ENCODE measurements at places on chromosomes 6 and 20. TPM values are rescaled to one million over a fixed set of nuclear protein-coding genes. Genes with fewer than 3 reads are reported as not detected.
A peak's percentile ranks its signal among the peaks of the same experiment; 100 is the strongest.

The NOTCH4 gene
- 1.1 TPM for total RNA-seq

The SLC26A8 gene
- total RNA-seq: not detected

- DNase-seq: no peak
These were observed 5.5 kb upstream of the DAAM2 start for GRCh38 chr6:39786649-39787048.

GRCh38 chr6:13281686-13282085, 46.7 kb downstream of the TBC1D7 start:
- DNase-seq: no peak

DNA sequence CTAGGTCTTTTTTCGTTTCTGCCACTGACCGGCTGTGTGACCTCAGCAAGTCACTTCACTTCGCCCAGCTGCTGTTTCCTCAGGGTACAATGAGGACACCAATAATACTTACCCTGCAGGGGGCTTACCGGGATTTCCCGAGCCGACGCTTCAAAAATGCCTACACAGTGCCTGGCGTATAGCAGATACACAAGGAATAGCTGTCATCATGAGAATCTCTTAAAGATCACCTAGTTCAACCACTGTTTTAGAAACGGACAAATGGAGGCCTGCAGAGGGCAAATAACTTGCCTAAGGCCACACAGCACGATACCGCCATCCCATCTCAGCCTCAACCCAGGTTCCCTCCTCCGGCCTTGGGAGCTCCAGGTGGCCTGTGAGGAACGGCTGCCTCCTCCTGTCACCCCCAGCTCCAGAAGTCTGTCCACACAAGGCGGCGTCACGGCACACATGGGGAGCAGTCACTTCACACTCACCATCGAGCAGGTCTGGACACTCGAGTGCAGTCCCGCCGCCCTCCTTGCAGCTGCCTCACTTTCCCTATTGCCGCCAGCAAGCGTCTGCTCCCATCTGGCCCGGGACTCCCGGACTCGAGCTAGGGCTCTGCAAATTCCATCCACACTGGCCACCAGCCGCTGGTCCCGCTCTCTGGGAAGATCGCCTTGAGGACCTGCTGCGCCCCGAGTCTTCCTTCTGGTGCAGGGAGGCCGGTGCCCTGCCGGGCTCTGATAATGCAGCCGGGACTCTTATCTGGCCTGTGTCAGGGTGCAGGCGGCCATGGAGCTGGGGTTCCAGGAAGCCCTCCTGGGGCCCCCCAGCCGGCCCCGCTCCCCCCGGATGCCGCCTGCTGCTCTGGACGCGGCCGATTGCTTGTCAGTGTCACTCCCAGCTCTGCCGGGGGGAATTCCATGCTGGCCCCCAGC, at the start of gene RIPOR3:
Gene RIPOR3, minus strand, starts transcription at position 893 of the 923 bp plus-strand sequence. Its CDS starts 414 bp downstream, at position 479.
- no peak for DNase-seq

DNA sequence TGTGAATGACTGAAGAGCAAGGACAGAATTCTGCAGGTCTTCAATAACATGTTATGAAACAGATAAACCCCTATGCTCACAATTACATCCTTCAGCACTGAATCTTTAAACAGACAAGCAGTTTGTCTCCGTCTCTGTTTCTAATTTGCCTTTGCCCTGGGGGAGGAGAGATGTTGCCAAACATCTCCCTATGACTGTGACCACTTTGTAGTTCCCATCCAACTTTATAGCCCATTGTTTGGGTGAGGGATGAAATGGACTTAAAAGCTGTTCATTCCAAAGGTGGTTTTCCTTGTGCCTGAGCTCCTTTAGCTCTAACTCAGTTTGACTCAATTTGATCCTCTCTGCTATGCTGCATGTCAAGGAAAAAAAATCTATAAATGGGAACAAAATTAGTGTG, 19.5 kb upstream of the ADTRP start:
- no peak for DNase-seq

DNA sequence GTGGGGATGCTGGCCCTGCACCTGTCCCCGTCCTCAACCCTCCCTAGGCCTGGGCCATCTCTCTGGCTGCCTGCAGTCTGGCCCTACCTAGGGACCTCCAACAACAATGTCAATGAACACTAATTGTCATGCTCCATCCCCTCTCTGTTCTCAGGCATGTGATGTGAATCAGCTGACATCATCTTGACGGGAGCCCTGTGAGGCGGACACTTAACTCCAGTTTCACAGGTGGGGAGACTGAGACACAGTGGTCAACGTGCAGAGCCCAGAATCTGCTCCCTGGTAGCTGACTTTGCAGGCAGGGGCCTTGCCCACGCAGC, 762 bp upstream of the TCEA2 start:
- DNase-seq: no peak

DNA sequence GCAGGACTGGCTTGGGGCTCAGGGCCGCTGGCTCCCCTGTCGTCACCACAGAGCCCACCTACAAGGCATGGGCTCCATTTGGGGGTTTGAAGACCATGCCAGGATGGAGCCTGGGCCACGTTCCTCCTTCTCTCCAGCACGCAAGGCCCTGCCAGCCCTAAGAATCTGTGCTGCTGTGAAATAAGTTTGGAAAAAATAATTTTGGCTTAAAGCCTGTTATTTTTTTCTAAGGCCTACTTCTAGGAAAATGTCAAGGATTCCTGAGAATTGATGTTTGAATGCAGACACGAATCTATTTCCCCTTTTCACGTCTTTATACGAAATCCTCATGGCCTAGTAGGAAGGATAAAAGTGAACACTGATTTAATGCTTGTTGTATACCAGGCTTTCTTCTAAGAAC, 107.5 kb downstream of the LRFN2 start:
- DNase-seq: no peak

DNA sequence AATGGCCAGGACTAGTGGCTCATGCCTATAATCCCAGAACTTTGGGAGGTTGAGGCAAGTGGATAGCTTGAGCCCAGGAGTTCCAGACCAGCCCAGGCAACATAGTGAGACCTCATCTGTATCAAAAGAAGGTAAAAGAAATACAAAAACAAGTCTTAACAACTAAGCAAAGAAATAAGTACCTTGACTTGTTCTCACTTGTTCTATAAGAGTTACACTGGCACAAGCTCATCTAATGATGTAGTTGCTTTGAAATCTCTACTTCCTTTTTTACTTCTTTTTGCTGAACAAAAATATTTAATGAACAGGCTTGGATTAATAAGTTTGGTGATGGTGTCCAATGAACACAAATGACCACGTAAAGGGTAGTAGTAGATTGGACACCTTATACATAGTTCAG, 72.2 kb downstream of the SGK1 start:
- DNase-seq: no peak

DNA sequence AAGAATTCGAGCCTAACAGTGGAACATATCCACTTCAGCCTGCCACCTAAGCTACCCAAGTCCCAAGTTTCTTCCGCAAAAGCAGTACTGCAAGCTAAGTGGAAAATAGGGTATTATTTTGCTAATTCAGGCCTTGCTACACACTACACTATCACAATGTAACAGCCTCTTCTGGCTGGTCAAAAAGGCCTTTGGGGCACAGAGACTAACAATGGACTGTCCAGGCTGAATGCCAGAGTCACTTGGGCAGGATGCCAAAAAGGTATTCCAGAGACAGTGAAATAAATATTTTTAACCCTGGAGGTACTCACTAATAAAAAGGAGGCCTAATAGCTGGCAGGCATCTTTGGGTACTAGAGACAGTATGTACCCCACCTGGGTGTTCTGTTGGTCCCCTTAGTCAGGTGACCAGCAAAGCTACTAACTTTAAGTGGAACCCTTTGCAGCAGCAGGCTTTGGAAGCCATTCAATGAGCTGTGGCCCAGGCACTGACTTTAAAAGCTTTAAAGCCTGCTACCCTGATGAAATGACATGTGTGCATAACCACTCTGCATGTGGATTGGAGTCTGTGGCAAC, 692.1 kb downstream of the HTR1B start:
- DNase-seq: peak; percentile 7

Data from fibroblast of the aortic adventitia (primary cell).